Cerebellum (tissue), 4 donors: ENCODE measurements at places on chromosomes 6 and 20. TPM values are rescaled to one million over a fixed set of nuclear protein-coding genes. Genes with fewer than 3 reads are reported as not detected.

DNA sequence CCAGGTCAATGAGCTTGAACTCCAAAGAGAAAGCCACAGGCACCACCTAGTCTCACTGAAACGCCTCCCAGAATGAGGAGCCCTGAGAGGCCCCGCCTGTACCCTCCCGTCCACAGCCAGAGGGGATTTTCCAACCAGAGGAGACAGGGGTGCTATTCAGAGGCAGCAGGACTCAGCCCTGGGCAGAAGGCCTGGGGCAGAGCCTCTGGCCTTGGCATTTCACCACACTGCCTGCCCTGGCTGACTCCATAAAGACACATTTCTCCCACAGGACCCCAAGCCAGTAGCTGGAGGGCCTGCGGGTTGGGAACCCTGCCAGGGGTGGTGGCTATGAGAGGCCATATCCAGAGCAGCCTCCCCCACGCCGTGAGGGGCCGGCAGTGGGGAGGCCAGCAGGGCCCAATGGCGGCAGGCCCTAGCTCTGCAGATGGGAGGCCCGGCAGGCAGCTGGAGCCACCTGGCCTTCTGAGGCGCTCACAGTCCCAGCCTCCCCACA, 159.3 kb downstream of the PREX1 start:
- DNase-seq = no peak

GRCh38 chr20:51541189-51542032, 1.1 kb downstream of the NFATC2 start:
- DNase-seq = no peak

DNA sequence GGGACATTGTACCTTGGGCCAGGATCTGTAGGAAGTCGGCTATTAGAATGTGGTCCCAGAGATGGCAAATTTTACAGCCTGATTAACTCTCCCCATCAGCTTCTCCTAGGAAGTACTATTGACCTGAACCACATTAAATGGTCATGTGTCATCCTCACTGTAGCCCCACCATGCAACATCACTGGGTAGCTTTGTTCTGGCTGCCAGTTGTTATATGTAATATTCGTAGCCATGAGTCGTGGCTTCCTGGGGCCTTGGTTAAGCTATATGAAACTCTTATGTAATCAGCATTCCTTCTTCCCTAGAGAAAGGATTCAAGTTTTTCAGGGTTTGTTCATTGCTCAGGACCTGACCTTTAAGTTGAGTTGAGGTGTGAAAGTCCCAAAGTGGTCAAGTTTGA, 125.7 kb downstream of the ANKS1A start:
- no peak for DNase-seq

- no peak for DNase-seq
Observed at GRCh38 chr20:9338101-9338500, 176.3 kb upstream of the LAMP5 start.

DNA sequence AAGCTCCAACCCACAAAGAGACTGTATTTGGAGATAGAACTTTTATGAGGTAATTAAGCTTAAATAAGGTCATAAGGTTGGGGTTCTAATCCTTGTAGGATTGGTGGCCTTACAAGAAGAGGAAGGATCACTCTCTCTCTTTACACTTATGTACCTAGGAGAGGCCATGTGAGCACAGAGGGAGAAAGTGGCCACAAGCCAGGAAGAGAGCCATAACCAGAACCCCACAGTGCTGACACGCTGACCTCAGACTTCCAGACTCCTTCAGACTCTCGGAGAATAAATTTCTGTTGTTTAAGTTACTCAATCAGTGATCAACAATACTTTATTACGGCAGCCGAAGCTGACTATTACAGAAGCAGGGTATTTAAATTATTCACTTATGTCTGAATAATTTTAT, 430.5 kb upstream of the EPHA7 start:
- DNase-seq = no peak

DNA sequence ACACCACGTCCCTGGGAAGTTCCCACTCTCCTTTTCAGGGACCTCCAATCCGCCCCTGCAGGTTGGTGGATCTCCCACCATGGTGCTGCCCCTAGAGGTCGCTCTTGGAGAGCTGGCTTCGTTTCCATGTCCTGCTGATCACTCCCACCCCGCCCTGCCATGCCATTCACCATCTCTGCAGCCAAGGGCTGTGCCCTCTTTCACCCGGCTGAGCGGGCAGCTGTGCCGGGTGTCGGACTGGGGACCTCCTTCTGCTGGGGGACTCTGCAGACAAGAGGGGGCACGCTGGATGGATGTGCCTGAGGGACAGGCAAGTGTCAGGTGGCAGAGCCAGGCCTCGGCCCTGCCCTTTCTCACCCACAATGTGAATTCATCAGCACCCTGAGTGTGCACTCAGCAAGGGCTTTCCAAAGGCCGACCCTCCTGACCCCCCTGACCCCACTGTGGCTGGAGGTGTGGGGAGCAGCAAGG, 347.0 kb downstream of the CDH4 start:
- DNase-seq = no peak

DNA sequence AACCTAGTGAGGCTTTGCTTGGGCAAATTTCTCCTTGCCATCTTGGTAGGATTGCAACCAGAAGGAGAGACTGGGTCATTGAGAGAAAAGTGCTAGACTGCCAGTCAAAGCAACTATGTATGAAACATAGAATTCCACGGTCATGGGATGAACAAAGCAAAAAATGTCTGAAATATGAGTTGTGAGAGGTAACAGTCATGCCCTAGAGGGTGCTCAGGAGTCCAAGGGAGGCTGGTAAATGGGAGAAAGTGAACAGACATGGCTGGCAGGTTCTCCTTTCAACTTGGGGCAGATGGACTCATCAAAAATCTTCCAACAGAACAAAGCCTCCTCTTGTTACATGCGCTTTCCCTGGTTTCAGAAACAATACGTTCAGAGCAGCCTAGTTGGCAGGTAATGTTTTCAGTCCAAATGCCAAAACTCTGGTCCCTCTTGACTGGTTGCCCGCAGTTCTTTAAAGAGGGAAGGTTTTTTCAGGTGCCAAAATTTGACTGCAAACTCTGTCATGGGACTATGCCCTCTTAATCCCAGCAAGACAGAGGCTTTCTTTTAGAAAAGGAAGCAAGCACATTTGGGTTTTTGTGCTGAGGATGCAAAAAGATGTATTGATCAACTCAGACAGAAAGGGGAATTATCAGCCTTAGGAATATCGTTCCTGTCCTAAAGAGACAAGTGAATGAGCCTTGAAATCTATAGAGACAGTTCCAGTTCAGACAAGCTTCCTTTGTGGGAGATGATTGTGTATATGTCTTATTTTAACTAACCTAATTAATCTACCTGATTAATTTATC, 68.5 kb upstream of the SASH1 start:
- DNase-seq = no peak

DNA sequence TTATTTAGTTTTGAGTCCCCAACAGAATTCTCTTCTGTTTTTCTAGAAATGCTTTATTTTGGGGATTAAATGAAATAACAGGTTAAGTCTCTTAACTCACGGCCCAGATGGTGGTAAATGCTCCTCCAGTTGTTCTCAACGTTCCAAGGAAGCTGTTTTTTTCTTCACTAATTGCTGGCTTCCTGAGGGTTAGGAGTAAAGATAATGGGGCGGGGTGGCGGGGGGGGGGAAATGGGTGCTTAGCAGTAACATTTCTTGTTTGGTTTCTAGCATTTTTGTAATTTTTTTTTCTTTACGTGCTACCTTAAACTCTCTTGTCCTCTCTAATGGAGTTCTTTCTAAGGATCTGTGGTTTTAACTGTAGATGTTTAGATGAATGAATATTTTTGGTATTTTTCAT, 2.2 kb downstream of the SRSF3 start:
- no peak for DNase-seq

GRCh38 chr20:61963149-61963548, 102.5 kb downstream of the TAF4 start:
- no peak for DNase-seq

DNA sequence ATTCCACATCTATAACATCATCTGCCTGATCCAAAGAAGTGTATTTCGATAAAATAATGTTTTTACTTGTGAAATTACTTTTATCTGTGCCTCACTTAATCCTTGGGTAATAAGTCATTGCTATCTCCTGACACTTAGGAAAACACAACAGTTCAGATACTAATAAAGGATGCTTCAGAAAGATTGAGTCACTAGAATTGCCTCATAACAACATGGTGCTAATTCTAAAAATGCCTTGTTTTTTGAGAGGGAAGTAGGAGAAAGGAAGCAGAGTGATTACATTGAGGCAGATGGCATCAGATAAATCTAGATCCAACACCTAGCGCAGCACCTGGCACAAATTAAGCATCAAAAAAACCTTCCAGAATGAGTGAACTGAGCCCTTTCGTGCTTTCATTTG, 69.0 kb downstream of the NCOA7 start:
- peak; percentile 81 for DNase-seq

- DNase-seq = no peak
Observed at GRCh38 chr6:42383421-42384205, 68.1 kb downstream of the TRERF1 start.

DNA sequence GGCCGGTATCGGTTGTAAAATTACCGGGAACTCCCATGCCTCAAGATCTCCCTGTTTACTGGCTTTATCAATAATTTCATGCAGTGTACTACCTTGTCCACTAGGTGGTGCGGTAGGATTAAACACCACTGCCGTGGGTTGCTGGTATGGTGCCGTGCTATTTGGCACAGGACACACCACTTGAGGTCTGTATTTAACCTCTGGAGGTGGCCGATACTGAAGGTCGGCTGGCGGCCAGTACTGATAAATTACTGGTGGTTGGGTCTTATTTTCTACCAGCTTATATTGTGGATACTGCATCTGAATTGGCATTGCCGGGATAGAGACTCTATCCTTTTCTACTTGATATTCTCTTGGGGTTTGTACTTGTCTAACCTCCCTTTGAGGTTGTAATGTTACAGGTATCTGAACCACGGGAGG, 14.3 kb upstream of the PTCRA start:
- DNase-seq = peak; percentile 75

GRCh38 chr20:13984211-13984610, 6.2 kb downstream of the SEL1L2 start:
- DNase-seq = no peak

PLA2G7 gene
- 5.8 TPM for total RNA-seq

GRM4 gene
- total RNA-seq = 28.3 TPM

ASIP gene
- total RNA-seq = not detected

FAM120B gene
- 42.6 TPM for total RNA-seq

PABPC1L gene
- total RNA-seq = 11.1 TPM

SLPI gene
- 0.82 TPM for total RNA-seq

E2F1 gene
- 5.9 TPM for total RNA-seq

DUSP15 gene
- 6.1 TPM for total RNA-seq

BPIFB6 gene
- not detected for total RNA-seq

ELOVL2 gene
- total RNA-seq = 22.0 TPM
